Activated CD4-positive, alpha-beta memory T cell treated with anti-CD3 and anti-CD28 coated beads, Interleukin-2, amount 10 ng/mL, durations not matched to agents 7 days and 5 days (primary cell): ENCODE measurements at places on chromosomes 7 and 10.

DNA sequence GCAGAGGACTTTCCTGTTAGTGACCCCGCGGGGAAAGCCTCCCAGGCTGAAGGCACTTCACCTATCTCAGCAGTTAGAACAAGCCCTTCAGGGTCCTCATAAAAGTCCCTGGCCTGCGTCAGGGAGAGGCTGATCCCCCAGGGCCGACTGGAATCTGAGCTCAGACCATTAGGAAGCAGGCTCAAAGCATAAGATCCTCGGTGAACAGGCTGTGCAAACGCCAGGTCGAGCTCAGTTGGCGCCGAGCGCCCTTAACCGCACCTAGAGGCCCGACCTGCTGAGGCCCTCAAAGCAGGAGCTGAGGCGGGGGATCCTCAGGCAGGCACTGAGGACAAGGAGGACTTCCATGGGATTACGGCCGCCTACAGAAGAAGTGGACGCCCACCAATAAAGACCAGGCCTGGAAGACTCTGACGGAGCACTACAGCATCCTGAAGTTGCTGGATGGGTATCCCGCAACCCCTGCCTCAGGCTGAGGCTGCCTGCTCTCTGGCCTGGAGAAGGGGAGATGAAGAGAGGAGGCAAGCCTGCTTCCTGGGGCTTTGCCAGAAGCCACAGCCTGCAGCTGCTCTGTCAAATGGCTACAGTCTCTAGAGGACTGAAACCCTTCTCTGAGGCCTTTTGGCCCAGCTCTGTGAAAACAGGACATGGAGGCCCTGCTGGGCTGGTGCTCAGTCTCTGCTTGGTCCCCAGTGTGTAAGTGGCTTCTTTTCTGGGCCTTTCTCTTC, 29.9 kb downstream of the LIPJ start:
- DNase-seq = no peak

DNA sequence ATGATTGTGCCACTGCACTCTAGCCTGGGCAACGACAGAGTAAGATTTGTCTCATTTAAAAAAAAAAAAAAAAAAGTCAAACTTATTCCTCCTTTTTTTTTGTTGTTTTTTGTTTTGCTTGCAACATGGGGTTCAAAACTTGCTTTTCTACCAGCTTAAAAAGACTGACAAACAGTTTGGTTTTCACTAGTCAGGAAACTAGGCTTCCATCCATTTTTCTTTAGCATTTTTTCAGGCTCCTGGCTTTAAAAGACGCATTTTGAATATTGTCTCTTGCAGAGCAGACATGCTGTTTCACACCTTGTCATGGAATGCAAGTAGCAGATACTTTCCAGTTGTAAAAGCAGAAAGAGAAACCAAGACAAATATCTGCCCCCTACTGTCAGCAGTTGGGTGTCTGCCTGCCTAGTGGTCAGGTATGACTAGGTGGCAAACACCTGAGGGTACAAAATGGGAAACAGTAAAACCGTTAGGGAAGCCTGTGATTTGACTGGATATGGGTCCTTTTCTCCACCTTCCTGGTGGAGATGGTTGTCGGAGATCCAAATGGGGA, 139.9 kb downstream of the CCDC71L start:
- DNase-seq = no peak

GRCh38 chr7:47293884-47294555, 287.9 kb downstream of the TNS3 start:
- no peak for DNase-seq

DNA sequence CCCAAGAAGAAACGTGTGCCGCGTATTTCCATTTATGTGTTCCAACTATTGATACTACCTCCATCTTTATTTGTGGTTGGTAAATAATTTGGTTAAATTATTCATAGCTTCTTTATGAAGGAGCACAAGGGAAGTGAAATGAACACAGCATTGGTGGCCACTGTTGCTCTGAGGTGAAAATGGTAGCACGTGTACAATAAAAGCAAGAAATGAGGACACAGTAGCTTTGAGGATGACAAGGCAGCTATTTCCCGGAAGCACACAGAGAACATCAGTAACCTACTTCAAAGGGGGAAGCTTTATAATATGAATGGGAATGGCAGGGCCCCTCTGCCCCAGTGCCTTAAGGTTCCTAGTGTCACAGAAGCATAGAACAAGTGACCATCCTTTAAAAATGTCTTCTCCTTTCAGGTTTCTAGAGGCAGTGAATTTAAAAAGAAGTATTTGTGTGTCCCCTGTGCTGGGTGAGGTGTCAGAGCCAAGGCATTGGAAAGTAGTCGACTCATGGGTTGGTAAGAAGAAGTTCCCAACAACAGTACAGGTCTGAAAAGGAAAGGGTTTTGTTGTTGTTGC, 78.8 kb downstream of the SGMS1 start:
- DNase-seq = no peak

GRCh38 chr10:70324339-70324861, 40.6 kb upstream of the NPFFR1 start:
- DNase-seq = no peak

- DNase-seq = no peak
Measured at GRCh38 chr10:124493214-124493882, 31.7 kb downstream of the LHPP start.

GRCh38 chr10:121531830-121532178, 66.4 kb downstream of the FGFR2 start:
- DNase-seq = no peak

GRCh38 chr10:50312464-50313437, 61.4 kb upstream of the ASAH2 start:
- DNase-seq = no peak

- DNase-seq = no peak
Measured at GRCh38 chr10:12387561-12388210, 38.3 kb downstream of the CAMK1D start.
